Type B pancreatic cell (in vitro differentiated cells): ENCODE measurements at places on chromosomes 1 and 21.
A peak's percentile ranks its signal among the peaks of the same experiment; 100 is the strongest.

- no peak for DNase-seq
Measured at GRCh38 chr1:13628218-13628617, 44.6 kb downstream of the PDPN start.

DNA sequence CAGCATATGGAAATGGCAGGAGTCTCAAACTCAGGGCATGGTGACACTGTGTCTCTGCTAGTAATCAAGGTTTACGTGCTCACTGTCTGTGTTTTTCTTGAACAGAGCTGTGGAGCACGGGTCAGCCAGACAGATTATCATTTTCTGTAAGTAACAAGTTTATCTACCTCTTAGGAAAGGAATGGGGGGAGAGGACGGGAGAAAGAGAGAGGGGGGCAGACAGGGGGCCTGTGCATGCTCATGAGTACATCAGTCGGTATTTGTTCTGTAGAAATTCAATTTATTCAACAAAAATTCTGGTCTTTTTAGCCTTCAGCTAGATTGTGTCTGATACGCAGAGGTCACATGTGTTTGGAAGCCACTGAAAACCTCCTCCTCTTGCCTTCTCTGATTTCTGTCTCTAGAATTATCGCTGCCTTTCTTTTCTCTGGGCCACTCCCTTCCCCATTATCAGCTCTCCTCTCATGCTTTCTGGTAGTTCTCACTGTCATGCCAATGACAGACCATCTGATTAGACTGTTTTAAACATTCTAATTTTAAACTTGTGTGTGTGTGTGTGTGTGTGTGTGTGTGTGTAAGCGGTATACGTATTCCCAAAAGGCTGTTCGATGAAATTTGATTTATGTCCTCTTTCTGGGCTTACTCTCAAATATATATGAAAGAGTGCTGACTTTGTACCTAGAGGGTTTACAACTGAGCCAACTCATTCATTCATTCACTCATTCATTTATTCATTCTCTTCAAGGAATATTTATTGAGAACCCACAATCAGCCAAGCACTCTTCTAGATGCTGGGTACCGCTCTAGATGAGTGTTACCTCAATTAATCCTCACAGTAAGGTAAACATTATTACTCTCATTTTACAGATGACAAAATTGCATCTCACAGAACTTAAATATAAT is 636.9 kb downstream of the KIF26B start:
- DNase-seq: no peak

GRCh38 chr1:6011161-6011945 is 19.1 kb upstream of the NPHP4 start:
- DNase-seq: no peak

DNA sequence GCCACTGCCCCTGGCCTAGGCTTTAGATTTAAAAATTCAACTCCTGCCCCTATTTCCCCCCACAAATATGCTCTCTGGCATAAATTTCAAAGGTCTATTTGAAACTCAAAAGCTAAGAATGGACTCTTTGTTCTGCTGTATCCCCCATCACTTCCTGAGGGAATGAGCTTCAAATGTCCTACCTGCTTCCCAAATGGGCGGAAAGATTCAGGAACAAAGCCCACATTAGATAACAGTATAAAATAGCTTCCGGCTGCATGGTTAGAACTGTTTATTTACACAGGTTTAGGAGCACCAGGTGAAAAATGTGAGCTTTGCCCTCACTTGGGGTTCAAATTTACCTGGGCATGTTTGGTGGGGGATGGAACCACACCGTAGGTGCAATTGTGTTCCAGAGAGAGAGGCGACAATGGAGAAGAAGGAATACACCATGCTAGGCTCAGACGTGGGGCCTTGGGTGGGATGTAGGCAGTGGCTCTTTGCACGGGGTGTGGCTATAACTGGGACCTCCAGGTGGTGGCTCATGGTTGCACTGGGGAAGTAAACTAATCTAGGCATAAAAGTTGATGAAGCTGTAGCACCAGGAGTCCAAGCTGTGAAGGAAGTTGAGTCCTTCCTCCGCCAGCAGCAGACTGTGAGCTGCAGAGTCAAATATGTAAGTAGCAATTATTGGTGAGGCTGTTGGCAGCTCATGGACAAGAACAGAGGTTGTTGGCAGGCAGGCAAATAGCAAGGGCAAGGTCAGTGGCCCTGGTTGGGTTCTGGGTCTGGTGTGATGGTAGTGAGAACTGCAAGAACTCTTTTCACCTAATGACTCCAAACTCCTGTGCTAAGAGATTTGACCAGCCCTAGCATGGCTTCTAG is 41.5 kb upstream of the SRSF10 start:
- no peak for DNase-seq

DNA sequence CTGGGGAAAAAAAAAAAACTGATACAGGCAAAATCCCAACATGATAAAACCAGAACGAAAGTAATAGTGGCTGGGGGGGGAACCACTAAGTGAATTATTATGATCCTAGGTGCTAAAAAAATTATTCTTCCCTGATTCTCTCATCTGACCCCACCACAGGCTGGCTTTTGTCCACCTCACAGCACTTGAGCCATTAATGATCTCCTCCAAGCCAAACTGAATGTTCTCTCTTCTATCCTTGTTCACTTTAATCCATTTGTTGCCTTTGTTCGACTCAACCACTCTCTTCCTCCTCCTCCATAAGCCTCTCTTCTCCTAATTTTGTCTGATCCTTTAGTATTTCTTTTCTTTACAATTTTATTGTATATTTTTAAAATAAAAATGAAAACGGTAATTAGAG is 16.0 kb upstream of the SMYD2 start:
- no peak for DNase-seq

- peak; percentile 64 for DNase-seq
Measured at GRCh38 chr1:42137766-42138165, 15.4 kb upstream of the GUCA2B start.

DNA sequence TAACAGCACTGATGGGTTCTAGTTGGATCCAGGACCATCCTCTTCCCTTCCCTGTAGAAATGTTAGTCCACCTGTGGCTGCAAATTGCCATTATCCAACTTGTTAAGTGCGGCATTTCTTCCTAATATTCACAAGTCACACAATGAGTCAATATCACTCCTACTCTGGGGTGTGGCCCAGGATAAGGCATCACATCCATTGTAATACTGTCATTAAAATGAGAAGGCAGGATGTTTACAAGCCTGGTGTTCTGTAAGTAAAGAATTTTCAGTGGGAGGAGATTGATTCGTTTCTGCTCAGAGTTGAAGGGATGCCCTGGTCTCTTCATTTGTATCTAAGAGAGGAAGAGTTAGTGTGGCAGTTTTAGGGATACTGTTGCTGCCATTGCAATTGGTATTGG is 18.1 kb upstream of the ARHGAP29 start:
- no peak for DNase-seq

- no peak for DNase-seq
Measured at GRCh38 chr1:41580520-41581172, 96.2 kb upstream of the EDN2 start.

- DNase-seq: no peak
Measured at GRCh38 chr1:39391691-39392679, 99.5 kb upstream of the BMP8A start.

GRCh38 chr1:54965624-54966340 is 14.6 kb upstream of the TMEM61 start:
- DNase-seq: no peak

- no peak for DNase-seq
Measured at GRCh38 chr1:198764748-198765147, 125.9 kb downstream of the PTPRC start.

- no peak for DNase-seq
Measured at GRCh38 chr1:28845786-28846543, 34.0 kb downstream of the OPRD1 start.

GRCh38 chr1:93685918-93686317 is 4.3 kb upstream of the BCAR3 start:
- no peak for DNase-seq
